ENCODE measurements at places on chromosomes 4 and X. TPM values are rescaled to one million over a fixed set of nuclear protein-coding genes. Genes with fewer than 3 reads are reported as not detected.

DNA sequence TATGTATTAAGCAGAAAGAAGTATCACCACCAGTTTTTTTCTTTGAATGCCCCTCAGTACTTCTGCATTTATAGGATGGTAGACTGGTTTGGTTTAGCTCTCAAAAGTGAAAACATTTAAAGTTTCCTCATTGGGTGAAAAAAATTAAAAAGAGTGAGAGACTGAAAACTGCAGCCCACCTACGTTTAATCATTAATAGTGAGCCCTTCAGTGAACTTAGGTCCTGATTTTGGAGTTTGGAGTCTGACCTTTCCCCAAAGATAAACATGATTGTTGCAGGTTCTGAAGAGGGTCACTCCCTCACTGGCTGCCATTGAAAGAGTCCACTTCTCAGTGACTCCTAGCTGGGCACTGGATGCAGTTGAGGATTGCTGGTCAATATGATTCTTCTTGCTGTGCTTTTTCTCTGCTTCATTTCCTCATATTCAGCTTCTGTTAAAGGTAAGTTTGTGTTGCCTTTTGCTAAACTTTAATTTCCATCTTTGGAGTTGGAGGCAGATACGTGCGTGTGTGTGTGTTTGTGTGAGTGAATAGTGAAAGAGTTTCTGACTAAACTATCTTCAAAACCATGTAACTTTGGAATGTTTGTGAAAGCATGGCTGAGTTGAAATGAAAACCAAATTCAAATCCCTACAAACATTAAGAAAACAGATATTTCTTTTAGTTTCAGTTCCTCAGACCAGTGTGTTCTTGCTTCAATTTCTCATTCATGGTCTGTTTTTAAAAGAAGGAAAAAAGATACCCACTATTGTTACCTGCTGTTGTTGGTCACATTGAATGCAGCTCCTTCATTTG, at the start of gene MTTP:
MTTP (plus strand) TSS at position 295 of the 795 bp plus-strand sequence; CDS start at position 381, 86 bp downstream.
- no peak for DNase-seq

- peak; percentile 49 for DNase-seq
Observed at GRCh38 chrX:23554304-23554703, 113.0 kb upstream of the PRDX4 start.

DNA sequence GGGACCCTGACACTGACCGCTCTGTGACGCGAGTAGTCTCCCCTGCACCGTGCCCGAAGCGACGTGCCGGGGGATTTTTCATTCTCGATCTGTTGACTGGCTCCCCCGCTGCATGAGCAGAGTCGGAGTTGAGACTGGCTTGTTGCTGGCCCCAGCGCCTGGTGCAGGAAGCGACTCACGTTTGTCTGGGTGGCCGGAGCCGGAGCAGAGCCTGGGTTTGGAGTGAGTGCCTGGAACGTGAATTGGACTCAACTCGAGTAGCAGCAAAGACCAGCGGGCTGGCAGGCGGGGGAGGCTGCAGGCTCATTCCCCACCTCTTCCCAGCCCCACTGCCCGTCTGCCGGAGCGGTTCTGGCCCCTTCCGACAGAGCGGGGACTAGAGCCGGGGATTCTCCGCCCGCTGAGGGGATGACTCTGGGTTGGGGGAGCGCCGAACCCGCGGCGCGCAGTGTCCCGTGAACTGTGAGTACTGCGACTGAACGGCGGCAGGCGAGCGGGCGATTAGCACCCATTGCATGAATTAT, 554 bp downstream of the PCDH7 start:
- no peak for DNase-seq

- no peak for DNase-seq
Observed at GRCh38 chrX:7215842-7216241, 67.9 kb upstream of the PUDP start.

GRCh38 chrX:10042055-10042454, 74.9 kb downstream of the CLDN34 start:
- DNase-seq = no peak

DNA sequence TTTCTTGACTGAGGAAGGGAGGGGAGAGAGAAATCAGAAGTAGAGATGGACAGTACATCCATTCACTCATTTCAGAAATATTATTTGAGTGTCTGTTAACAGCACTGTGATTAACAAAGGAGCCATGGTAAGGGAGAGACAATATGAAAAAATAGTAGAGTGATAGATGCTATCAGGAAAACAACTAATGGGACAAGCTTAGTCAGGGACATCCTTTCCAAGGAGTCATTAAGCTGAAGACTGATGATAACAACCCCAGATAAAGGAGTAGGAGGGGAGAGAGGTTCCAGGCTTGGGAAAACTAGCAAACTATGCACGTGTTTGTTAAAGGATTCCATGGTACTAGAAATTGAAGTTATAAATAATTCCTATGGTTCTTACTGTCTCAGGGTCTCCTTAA, 122.2 kb downstream of the CBR4 start:
- no peak for DNase-seq

DNA sequence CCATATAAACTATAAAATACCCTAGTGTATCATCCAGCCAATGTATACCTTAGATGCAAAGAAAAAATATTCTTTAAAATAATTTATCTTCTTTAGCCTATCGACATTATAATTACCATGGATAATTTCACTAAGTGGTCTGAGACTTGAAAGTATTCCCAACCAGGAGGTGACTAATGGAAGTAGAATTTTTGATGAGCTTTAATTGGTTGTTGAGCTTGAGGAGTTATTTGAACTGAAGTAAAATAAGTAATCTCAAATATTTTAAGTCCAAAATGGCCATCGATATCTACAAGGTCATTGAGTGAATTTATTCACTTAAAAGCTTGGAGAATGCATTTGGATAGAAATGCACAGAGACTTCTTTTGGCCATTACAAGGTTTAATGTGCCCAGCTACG, 436.2 kb downstream of the TLL1 start:
- DNase-seq = no peak

- DNase-seq = peak; percentile 46
Observed at GRCh38 chr4:154779362-154779947, 1.6 kb upstream of the RBM46 start.

GRCh38 chr4:93671093-93671492, 157.5 kb upstream of the ATOH1 start:
- no peak for DNase-seq

DNA sequence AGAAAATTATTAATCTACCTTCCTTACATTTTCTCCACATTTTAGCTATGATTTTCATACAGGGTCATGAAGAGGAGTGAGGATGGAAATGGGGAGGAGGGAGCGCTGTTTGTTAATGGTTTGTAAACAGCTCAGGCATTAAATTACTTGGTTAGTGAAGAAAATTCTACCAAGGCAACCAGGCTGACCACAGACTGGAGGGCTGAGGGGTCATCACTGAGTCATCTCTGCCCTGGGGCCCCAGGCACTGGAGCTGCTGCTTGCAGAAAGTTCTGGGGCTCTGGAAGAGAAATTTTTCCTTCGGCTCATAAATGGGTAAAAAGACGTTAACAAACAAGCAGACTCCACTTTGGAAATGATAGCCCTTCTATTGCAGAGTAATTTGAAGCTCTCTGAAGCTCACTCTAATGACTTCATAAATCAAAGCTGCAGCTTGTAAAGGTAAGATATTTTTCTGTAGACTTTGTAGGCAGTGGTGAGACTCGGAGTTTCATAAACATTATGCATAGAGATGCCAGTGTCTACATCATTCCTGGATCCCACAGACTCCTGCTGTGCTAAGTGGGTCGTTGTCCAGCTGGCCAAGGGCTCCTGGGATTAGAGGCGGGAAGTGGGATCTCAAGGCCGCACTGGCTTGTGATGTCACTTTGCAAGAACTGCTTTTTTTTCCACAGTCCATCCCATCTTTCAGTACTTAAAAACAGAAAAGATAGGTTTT, 159.6 kb downstream of the PTTG2 start:
- DNase-seq = no peak

- no peak for DNase-seq
Observed at GRCh38 chrX:149837167-149837566, 43.8 kb upstream of the MAGEA8 start.

DNA sequence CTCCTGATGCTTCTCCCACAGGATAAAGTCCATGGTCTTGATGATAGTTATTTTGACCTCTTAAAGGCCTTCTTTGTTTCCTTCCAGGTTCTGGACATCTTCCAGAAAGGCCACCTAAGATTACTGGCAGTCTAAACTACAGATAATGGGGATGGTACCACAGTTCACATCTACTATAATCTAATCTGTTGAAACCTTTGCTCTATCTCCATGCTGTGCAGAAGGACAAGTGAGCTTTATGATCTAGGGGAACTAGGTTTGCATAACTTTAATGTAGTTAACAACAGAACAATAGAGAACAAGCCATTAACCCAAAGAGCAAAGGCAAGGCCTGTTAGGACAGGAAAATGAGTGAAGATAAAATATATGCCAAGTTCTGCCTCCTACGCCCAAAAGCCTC, 103.9 kb upstream of the KLHL13 start:
- DNase-seq = no peak

DNA sequence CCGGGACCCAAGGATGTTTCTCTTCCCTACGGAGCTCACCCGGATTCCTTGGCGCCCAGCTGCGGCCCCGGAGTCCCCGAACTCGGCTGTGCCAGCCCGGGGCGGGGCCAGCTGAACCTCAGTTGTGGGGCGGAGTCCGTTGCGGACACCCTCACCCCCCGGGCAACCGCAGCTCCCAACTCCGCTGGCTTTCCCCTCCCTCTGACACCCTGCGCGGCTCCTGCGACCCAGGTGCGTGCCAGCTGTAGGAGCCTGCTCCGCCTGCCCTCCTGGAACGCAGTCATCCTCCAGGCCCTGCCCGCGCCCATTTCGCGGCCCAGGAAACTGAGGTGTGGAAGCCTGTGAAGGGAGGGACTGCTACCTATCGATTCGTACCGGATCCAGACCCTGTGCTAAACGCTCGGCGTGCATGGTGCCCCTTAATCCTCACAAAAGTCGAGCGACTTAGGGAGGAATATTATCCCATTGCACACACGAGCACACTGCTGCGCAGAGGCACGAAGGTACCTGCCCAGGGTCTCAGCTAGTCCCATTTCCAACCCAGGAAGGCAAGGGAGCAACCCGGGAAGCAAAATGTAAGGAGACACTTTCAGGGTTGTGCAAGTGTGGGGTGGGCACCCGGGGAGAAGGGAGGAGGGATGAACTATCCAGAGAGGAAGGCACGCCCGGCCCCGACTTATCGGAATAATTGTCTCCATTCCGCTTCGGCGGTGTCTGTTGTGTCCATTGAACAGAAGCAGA, 12.3 kb downstream of the MSX1 start:
- no peak for DNase-seq

DNA sequence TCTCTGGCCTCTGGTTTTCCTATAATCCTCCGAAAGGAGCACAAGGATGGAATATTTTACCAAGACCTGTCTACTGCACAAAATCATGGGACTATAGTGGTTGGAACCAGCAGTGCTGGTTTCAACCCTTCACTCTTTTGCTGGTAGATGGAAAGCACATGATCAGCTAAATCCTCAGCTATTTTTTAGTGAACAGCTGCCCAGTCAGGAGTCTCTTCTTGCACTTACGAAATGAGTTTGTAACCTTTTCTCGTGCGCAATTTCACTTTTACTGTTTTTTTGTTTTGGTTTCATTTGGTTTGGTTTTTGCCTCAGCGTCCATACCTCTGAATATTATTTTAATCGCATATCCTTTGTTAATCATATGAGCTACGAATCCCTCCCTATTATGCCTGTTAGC, 418.5 kb upstream of the CPEB2 start:
- DNase-seq = no peak

DNA sequence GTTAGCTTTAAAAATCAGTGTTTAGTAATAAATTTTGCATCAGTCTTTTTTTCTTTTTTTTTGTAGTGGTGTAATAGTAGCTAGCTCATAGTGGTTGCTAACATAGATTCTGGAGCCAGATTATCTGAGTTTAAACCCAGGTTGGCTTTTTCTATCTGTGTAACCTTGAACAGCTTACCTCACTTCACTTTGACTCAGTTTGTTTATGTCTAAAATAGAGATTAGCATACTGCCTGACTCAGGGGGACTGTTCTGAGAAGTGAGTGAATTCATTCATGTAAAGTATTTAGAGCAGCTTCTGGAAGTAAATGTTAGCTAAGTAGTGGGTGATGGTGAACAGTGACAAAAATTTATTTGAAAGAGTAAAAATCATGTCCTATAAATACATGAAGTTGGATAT, 32.9 kb downstream of the CPEB2 start:
- DNase-seq = no peak

GRCh38 chr4:35690271-35690670, 554.0 kb downstream of the ARAP2 start:
- no peak for DNase-seq

DNA sequence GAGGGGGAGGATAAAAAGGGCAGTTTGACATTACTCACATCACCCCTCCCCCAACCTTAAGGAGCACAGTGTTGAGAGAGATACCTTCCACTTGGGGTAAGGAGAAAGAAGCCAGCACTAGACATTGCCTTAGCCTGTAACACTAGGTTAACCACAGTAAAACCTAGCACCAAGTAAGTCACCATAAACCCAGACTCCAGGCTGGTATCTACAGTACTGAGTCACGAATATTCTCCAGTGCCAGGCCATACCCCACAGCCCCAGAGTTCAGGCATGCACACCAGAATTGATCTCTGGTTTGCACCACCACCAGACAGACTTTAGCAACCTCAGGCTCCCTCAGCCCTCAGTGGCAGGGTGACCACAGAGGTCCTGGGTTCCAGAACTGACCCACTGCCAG, 570.4 kb downstream of the PRR32 start:
- DNase-seq = no peak

DNA sequence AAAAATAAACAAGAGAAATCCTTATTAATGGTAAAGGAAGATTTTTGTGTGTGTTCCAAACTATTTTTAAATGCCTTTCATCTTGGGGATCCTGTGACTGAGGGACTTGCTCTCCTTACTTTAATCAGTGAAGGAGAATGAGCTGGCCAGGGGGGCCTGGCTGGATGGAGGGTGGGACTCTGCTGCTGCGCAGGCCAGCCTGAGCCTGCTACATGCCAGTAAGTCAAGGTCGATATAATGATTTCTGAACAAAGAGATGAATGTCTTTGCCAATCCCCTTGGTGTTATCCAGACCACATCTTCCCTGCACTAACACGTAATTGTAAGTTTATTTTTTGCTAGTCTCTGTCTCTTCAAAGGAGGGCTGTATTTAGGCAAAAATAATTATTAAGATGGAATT, 1679.2 kb upstream of the TENM3 start:
- DNase-seq = peak; percentile 64

DNA sequence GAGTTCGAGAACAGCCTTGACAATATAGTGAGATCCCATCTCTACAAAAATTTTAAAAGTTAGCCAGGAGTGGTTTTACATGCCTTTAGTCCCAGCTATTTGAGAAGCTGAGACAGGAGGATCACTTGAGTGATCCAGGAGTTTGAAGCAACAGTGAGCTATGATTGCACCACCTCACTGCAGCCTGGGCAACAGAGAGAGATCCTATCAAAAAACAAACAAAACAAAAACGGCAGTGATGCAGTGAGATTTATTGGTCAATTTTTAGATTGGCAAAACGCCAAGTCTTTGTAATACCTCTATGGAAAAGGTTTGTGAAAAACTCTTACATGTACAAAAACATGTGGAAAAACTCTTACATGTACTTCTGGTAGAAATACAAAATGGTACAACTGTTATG, 91.3 kb downstream of the PTPN13 start:
- peak; percentile 21 for DNase-seq

The NHSL2 gene
- 0.66 TPM for total RNA-seq

The PRRG3 gene
- total RNA-seq = not detected

The USP26 gene
- not detected for total RNA-seq

The DTHD1 gene
- not detected for total RNA-seq

The KLHL4 gene
- 0.34 TPM for total RNA-seq

The MOSPD2 gene
- 7.7 TPM for total RNA-seq

The RWDD4 gene
- total RNA-seq = 29.4 TPM

The MAGEC1 gene
- not detected for total RNA-seq
